Activated T-cell treated with anti-CD3 and anti-CD28 coated beads for 1 hour (primary cell): ENCODE measurements at places on chromosomes 16 and 17.

DNA sequence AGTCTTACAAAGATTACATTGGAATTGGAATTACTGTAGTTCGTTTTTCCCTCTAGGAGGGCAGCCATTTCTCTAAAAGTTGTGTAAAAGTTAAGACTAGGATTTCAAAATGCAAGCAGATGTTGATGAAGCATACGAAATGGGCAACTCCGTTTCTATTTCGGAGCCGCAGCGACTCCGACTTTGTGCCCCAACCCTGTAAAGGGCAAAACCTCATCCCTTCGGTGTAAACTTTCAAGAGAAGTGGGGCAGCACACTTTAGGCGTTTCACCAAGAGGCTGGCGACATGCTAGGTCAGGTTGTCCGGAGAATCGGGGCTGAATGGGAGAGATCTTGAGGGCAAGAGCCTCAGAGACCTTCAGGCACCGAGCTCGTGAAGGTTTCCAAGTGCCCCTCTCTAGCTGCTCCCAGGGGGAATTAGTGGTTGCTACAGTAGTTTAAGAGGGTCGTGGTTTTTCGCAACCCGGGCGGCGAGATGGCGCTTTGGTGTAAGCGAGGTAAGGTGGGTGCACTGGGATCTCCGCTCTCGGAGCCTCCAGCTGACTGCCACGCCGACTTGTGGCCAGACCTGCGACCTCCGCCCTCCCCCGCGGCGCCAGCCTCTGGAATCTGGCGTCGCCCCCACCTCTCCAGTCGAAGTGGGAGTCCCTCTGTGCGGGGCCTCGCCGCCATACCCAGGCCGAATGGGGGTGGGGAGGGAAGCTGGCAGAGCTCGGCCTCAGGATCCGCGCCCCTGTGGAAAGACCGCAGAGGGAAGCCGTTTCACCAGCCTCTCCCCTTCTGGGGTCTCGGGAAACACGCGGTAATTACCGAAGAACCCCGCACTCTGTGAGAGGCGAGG is 1.0 kb upstream of the HEXIM2 start:
- DNase-seq = peak; percentile 45

GRCh38 chr17:44004761-44005526 is 522 bp downstream of the NAGS start:
- DNase-seq = no peak

DNA sequence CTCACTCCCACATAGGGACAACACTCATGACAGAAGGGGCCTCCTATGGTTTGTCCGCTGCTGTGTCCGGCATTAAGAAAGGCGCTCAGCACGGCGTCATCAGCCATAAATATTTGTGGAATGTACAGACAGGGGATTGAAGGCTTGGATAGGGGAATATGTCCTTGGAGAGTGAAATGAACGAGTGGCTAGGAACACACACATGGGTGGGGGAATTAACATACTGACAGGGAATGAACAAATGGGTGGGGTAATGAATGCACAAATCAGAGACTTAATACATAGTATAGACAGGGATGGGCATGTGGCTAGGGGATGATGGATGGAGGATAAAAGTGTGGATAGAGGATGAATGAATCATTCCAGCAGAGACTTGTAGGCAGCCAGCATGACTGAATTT is 154.0 kb upstream of the HSBP1 start:
- DNase-seq = no peak

DNA sequence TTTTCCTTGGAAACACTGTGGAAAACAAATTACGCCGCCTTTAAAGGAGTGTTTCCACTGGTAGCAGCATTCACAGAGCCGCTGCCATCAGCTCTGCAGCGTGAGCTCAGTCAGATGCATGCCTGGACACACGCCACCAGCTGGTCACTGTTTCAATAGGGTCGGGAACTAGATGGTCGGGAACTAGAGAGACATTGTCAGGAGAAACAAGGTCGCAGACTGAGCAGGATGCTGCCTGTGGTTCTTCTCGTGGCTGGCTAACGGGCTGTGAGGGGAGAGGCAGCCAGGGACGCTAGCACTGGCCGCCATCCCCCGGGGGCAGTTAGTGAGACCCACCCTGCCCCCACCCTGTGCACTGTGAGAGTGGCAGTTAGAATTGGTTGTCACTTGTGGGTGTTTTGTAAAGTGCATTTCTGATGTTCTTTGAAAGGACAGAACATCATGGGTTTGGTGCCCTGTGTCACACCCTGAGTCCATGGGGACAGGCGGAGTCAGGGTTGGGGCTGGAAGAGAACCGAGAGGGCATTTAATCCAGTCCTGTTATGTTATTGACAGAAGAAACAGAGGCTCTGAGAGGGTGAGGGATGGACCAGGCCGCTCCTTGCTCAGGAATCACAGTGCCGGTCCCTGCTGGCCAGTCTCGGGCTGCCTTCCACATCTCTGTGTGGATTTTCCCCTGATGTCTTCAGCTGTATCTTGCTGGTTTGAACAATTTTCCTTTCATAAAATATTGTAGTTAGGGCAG is 86.3 kb downstream of the SPECC1 start:
- DNase-seq = no peak
